ENCODE measurements at places on chromosomes 4 and X. TPM values are rescaled to one million over a fixed set of nuclear protein-coding genes. Genes with fewer than 3 reads are reported as not detected.

The PTCHD1 gene
- not detected for total RNA-seq

The SLC6A14 gene
- total RNA-seq: not detected

- no peak for DNase-seq
Measured at GRCh38 chr4:7598939-7599790, 164.4 kb upstream of the PSAPL1 start.

- DNase-seq: no peak
Measured at GRCh38 chrX:149124526-149125108, 380.5 kb downstream of the IDS start.

- no peak for DNase-seq
Measured at GRCh38 chr4:38582445-38582844, 81.6 kb upstream of the KLF3 start.

DNA sequence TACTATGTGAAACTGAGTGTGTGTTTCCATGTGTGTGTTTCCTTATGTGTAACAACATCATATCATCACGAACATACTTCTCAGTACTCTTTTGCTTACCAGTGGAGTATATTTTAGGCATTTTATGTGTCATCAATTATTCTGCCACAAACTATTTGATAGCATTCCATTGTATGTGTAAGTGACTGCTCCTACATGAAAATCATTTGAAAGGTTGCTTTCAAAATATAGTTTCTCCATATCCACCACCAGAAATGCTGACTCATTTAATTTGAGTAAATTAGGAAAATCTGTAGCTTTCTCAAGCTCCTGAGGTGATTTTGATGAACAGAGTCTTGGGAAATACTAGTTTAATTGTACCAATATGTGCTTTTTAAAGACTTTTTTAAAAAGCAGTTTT lies 376.2 kb downstream of the PCDH18 start:
- no peak for DNase-seq

DNA sequence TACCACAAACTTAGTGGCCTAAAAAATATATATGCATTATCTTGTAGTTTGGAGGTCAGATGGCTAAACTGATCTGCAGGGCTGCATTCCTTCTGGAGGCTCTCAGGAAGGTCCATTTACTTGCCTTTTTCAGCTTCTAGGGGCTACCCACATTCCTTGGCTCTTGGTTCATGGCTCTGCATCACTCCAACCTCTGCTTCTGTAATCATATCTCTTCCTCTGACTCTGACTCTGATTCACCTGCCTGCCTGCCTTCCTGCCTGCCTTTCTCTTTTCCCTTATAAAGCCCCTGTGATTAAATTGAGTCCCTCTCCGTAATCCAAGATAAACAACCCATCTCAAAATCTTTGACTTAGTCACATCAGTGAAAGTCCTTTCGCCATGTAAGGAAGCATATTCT lies 25.0 kb upstream of the FRMPD4 start:
- DNase-seq: no peak

DNA sequence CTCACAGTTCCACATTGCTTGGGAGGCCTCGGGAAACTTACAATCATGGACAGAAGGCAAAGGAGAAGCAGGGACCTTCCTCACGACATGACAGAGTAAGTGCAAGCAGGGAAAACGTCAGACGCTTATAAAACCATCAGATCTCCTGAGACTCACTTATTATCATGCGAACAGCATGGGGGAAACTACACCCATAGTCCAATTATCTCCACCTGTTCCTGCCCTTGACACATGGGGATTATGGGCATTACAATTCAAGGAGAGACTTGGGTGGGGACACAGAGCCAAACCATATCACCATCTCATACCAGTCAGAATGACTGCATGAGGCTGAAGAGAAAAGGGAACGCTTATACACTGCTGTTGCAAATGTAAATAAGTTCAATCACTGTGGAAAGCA lies 1066.9 kb upstream of the PCDH7 start:
- no peak for DNase-seq

DNA sequence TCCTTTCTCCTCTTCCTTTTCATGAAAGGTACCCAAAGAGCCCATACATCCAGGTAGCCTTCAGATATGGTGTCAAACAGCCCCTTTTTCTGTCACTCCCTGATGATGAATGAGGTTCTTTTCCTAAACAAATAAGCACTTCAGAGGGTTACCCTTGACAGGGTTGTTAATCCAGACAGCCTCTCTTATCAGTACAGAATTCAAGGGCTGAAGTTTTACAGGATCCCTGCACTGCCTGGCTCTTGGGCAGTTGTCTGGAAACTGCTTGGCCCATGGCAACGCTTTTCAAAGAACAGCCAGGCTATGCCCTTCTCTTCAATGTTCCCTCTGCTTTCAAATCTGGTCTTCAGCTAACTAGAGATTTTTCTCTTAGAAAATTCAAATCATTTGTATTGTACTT lies 352.6 kb upstream of the FAM241A start:
- DNase-seq: no peak

GRCh38 chrX:37785569-37785968 lies 5.7 kb downstream of the CYBB start:
- DNase-seq: no peak

- no peak for DNase-seq
Measured at GRCh38 chr4:126599746-126600145, 1033.0 kb upstream of the INTU start.

DNA sequence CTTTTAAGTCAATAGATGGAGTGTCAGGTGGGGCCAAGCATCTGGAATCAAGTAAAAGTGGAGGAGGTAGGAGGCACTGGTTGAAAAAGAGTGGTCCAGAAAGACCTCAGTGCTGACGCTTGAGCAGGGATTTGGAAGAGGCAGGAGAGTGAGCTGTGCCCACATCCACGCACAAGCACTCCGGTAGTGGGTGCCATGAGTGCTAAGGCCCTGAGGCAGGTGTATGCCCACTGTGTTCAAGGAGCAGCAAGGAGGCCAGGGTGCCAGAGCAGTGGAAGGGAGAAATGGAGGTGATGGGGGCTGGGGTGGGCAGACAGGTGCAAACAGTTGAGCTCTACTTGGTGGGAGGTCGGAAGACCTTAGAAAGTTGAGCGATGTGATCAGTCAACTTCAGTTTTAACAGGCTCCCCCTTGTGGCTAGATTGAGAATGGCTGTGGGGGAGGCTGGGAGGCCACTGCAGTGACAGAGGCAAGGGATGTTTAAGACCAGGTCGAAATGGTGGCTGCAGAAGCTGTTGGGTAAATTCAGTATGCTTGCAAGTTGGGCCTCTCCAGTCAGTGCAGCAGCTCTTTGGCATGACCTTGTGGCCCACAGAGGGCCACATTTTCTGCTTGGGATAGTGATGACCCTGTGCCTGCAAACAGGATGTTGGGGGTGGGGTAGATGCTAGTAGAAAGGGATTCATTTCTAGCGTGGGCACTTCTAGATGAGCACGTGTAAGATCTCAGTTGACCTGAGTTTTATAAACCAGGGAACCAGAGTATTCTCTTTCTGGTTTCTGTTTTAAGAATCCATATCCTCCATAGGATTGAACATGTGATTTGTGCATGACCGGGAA lies 12.7 kb downstream of the TKTL1 start:
- peak; percentile 61 for DNase-seq
